ENCODE measurements at places on chromosomes 12 and 14.

DNA sequence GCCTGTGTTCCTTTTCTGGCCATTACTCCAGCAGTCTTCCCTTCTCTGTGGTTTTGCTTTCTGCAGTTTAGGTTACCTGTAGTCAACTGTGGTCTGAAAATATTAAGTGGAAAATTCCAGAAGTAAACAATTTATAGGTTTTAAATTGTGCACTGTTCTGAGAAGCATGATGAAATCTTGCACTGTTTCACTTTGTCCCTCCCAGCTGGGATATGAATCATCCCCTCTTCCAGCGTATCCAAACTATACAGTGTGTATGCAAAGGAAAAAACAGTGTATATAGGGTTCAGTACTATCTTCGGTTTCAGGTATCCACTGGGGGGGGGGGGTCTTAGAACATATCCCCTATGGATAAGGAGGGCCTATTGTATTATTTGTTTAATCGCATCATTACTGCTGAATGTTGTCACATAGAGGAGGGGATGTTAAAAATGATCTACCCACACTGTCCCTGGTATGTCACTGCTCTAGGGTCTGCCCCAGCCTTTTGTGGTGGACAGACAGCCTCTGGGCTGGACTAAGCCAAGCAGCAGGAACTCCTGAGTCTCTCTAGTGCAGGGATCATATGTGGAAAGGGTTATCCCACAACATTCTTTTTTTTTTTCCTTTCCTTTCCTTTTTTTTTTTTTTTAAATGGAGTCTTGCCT lies 109.1 kb upstream of the MAX start:
- no peak for DNase-seq

DNA sequence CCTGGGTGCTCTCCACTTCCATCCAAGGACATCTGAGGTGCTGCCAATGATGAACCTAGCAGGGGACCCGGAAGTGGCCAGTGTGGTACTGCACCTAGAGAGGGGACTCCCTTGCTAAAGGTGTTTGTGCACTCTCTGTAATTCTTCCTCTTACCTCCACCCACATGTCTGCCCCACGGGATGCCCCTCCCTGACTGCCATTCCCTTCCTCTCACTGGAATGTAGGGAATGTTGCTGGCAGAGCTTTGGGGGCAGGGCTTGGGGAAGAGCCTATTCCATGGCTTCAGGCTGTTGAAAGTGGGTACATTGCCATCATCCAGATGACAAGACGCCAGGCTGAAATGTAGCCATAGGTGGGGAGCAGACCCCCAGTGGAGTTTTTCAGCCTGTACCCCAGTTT lies 153.2 kb downstream of the SMOC1 start:
- DNase-seq: no peak

GRCh38 chr12:66048835-66049537 lies 81.6 kb downstream of the LLPH start:
- DNase-seq: no peak

DNA sequence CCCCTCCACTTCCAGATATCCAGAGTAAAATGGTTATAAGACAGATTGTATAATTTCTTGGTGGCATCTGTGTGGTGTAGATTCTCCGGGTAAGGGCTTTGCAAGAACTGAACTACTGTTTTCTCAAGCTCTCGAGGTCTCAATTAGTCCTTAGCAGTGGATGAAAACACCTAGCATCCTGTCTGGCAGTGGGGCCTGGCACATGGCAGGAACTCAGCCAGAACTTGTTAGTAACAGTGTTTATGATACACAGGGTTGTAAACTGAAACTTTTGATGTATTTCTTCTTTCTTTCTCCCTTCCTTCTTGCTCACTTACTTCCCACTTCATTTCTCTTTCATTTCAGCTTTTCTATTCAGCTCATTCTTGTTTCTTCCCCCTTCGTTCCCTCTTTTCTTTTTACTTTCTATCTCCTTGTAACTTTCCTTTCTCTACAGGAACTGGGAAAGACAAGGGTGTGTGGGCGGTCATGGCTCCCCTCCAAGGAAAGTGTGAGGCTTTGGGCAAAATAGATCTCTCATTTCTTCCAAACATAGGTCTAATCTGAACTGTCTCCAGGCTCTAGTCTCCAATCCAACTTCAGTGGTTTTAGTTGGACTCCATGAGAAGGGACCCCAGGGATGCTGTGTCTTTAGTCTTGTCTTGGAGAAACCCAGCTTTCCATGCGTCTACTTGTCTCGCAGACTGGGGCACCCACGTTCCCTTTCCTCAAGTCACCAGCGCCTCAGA lies 159.7 kb downstream of the PAH start:
- DNase-seq: no peak

- no peak for DNase-seq
Measured at GRCh38 chr12:69007855-69008351, 74.9 kb upstream of the CPM start.

- DNase-seq: no peak
Measured at GRCh38 chr14:91258011-91258618, 13.6 kb upstream of the GPR68 start.

DNA sequence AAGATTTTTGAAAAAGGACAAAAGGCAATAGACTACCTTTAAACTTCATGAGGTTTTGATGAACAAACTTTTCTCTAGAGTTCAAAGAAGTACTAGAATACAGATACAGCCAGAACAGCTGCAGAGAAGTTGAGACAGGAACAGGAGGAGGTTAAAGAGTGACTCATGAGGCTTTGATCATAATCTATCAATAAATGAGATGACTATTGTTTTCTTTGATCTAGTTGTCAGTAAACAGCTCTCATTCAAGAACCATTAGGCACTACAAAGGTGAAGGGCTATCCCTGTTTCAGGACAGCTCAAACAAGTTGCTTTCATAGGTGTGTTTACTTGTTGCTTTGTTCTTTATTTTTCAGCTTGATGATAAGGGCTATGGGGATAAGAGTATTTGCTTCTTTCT lies 2.4 kb downstream of the WASHC3 start:
- DNase-seq: no peak

- no peak for DNase-seq
Measured at GRCh38 chr14:56137453-56137807, 19.2 kb downstream of the PELI2 start.

DNA sequence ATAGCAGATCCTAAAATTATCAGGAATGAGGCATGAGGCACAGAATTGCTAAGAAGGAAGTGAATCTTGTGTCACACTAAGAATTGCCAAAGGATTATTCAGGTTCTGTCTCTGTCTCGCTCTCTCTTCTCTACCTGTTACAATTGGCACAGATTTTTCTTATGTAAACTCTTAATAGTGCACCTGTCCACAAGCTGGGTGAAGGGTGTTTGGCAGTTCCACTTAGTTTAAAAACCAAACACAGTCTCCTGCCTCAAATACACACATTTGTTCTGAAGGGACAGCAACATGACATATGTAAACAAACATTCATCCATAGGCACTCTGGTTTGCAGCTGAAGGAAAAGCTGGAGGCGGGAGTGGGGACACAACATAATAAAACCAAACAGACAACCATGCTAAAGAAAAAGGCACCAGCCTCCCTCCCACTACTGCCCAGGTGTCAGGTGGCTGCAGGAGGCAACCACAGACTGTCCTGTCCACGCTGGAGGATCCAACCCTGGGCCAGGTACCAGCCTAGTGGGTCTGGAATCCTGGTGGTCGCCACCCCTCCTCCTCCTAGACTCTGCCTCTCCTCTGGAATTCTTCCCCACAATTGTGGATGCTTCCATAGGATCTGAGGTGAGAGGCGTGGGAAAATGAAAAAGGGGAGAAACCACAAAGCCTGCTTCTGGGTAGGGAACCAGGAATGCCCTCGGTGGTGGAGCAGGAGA lies 81.2 kb downstream of the TMEM260 start:
- no peak for DNase-seq

- DNase-seq: no peak
Measured at GRCh38 chr14:64787619-64788018, 83.4 kb downstream of the PLEKHG3 start.

DNA sequence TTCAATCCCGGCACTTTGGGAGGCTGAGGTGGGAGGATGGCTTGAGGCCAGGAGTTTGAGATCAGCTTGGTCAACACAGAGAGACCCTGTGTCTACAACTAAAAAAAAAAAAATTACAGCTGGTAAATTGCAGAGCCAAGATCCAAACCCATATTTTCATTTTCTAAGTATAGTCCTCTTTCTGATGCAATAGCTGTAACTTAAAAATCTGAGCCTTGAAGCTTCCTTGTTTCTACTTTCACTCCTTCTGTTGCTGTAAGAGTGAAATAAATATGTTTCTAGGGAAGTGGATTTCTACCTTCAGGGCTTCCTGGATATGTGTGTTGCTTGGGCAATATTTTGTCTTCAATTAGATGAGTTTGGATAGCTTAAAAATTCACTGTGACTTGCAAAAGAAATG lies 42.0 kb upstream of the PRICKLE1 start:
- DNase-seq: no peak

DNA sequence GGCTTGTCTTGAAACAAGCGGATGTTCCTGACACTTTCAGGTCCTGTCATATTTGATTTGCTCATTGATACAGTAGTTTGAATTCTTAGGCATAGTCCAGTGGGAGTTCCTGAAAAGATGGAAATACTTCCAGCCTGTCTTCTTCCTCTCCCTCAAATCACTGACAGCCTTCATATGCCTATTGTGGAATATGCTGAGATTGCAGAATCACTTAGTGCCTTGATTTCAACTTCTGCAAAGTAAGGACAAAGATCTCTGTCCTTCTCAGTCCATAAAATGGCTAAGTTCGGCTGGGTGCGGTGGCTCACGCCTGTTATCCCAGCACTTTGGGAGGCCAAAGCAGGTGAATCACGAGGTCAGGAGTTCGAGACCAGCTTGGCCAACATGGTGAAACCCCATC lies 6.7 kb upstream of the PYGL start:
- DNase-seq: no peak

- no peak for DNase-seq
Measured at GRCh38 chr14:90419200-90419599, 22.4 kb downstream of the CALM1 start.

DNA sequence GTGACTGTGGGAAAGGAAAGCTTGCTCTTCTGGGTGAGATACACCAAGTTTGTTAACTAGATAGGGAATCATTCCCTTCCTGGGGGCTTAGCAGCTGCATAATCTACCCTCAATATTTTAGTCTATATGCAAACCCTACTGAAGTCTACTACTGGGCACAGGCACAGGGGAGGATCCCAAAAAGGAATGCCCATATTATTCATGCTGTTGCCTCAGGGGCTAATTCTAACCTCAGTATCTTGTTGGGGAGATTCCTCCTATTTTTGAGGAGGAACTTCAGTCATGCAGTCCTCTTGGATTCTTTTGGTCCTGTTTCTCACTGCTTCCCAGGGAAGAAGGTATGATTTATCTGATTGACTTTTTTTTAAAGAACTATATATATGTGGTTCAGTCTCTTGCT lies 58.9 kb upstream of the ANKS1B start:
- no peak for DNase-seq

- DNase-seq: no peak
Measured at GRCh38 chr12:94062194-94062593, 86.2 kb upstream of the PLXNC1 start.

DNA sequence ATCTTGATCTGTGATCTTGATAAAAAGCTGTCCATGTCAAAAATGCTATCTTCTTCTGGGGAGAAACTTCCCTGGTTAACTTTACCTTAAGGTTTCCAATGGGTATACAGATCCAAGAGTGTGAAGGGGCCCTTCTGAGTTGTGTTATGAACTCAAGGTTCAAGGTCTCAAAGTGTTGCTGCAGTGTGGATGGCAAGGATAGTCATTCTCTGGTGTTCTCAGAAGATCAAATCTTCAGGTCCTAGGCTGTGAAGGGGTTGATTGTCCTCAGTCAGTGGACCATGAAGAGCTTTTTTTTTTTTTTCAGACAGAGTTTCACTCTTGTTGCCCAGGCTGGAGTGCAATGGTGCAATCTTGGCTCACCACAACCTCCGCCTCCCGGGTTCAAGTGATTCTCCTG lies 114.4 kb downstream of the SPTSSA start:
- DNase-seq: no peak

DNA sequence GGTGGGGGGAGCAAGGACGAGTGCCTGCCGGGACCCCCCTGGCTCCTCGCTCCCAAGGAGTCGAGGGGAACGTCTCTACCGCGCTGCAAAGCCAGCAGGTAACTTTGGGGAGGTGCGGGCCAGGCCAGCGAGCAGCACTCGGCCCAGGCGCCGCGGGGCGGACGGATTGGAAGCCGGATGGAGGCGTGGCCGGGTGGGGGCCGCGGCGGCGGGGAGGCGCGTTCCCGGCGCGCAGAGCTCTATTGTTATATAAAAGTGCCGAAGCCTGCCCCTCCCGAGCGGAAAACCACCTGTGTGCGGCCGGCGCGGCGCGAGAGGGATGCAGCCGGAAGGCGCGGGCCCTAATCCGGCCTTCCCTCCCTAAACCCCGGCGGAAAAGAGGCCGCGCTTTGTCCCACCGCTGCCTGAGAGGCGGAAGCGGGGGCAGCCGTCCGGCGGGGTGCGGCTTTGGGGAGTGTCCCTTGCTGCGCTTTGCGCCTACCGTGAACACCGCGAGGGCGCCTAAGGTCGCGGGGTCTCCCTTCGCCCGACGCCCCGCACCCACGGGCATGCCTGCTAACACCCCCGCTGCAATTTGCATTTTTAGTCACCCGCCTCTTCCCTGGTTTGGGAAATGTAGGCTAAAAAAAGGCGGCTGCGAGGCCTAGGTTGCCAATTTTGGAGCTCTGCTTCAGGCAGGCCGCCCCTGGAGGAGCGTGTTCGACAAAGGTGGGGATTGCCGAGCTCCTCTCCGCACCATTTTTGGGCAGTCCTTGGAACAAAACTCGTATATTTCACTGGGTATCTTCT lies 1.7 kb upstream of the DUSP6 start:
- DNase-seq: no peak

DNA sequence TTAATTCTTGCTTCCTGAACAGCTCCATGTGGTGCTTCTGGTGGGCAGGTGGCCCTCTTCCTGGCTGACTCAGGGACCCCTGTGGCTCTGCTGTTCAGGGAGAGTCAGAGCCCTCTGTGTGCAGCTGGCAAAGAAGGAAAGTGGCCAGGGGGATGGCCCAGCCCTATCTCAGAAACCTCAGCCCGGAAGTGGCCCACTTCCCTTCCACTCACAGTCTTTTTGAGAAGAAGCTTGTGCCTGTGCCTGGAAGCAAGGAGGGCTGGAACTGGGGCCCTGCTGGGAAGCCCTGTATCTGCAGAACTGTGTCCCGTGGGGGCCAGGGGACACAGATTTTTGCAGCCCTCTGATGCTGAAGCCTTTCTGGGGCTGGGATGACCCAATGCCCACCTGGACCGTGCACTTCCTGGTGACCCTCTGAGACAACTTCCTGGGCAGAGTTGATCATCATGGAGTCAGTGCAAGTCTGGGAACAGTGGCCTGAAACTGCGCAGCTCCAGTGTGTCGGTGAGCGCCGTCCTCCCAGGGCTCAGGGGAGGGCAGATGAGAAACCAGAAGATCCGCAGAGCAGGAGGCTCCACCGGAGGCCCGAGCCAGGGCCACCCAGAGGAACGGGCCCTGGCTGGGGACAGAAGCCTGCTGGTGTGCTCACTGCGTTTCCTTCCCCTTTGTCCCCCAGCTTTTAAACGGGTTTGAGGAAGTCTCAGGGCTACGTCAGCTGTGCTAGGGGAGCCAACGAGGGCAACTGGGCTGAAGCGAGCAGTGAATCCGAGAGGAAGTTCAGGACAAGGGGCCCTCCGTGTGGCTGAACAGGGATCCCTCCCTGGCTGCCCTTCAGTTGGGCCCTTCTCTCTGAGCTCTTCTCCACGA lies 217.4 kb upstream of the RTL1 start:
- no peak for DNase-seq

- DNase-seq: no peak
Measured at GRCh38 chr14:96574171-96574632, 72.0 kb downstream of the PAPOLA start.

GRCh38 chr12:49098035-49098451 lies 3.4 kb upstream of the DHH start:
- no peak for DNase-seq
